GM23248 (cell line): ENCODE measurements at places on chromosomes 6 and 20. TPM values are rescaled to one million over a fixed set of nuclear protein-coding genes. Genes with fewer than 3 reads are reported as not detected.
A peak's percentile ranks its signal among the peaks of the same experiment; 100 is the strongest.

LRRN4 gene
- total RNA-seq, result not detected in 2 replicates

RIPPLY2 gene
- not detected in 2 replicates for total RNA-seq

DNA sequence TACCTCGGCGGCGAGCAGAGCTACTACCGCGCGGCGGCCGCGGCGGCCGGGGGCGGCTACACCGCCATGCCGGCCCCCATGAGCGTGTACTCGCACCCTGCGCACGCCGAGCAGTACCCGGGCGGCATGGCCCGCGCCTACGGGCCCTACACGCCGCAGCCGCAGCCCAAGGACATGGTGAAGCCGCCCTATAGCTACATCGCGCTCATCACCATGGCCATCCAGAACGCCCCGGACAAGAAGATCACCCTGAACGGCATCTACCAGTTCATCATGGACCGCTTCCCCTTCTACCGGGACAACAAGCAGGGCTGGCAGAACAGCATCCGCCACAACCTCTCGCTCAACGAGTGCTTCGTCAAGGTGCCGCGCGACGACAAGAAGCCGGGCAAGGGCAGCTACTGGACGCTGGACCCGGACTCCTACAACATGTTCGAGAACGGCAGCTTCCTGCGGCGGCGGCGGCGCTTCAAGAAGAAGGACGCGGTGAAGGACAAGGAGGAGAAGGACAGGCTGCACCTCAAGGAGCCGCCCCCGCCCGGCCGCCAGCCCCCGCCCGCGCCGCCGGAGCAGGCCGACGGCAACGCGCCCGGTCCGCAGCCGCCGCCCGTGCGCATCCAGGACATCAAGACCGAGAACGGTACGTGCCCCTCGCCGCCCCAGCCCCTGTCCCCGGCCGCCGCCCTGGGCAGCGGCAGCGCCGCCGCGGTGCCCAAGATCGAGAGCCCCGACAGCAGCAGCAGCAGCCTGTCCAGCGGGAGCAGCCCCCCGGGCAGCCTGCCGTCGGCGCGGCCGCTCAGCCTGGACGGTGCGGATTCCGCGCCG, 994 bp downstream of the FOXC1 start:
- DNase-seq, result peak; percentile 71

GRCh38 chr6:108521616-108522107, 39.1 kb upstream of the FOXO3 start:
- no peak for DNase-seq

DNA sequence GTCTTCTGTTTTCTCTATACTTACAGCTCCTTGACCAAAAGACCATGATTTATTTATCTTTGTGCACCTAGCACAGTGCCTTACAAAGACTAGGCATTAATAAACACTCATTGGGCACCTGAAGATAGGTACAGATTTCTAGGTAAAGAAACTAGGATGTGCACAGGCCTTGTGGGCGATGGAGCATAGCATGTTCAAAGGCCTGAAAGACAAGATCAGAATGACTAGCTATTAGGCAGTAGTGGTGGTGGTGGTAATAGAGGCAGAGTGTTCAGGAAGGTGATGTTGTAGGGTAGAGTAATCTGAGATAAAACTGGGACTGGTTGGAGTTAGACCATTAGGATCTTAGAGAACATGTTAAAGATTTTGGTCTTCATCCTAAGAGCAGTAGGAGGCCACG, 3.9 kb downstream of the TXLNB start:
- no peak for DNase-seq

- DNase-seq, result no peak
Observed at GRCh38 chr20:19958928-19959327, 58.2 kb upstream of the NAA20 start.

GRCh38 chr6:117448732-117449485, 23.2 kb upstream of the ROS1 start:
- peak; percentile 94 for DNase-seq

TXLNB gene
- 0.13 and 0.22 TPM in 2 replicates for total RNA-seq

- no peak for DNase-seq
Observed at GRCh38 chr20:33611106-33611505, 51.0 kb upstream of the C20orf144 start.

VARS2 gene
- 11.9 and 20.8 TPM in 2 replicates for total RNA-seq

- no peak for DNase-seq
Observed at GRCh38 chr6:116476002-116476678, 15.0 kb downstream of the CALHM6 start.

PNPLA1 gene
- not detected in 2 replicates for total RNA-seq

ZNF341 gene
- 2.3 and 2.5 TPM in 2 replicates for total RNA-seq

- DNase-seq, result no peak
Observed at GRCh38 chr20:50879649-50880550, 51.3 kb downstream of the ADNP start.
